HT-29 (cell line): ENCODE measurements at places on chromosomes 4 and X. TPM values are rescaled to one million over a fixed set of nuclear protein-coding genes. Genes with fewer than 3 reads are reported as not detected.

- no peak for DNase-seq
Observed at GRCh38 chr4:170736710-170737109, 647.0 kb upstream of the AADAT start.

- DNase-seq, result no peak
Observed at GRCh38 chr4:150116506-150116905, 38.3 kb downstream of the DCLK2 start.

- no peak for DNase-seq
Observed at GRCh38 chr4:38150766-38151165, 190.6 kb downstream of the PTTG2 start.

DNA sequence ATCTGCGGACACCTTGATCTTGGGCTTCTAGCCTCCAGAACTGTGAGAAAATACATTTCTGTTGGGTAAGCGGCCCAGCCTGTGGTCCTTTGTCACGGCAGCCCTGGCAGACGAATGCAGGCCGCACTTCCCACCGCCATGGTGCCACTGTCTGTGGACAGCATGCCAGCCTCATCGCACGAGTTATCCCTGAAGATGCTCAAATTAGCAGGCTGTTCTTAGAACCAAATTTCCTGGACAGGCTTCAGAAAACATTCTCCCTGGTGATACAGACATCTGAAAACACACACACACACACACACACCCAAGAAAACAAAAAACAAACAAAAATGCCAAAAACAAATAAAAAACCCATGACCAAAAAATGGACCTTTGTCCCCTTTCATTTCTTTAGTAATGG, 343.5 kb upstream of the GATB start:
- DNase-seq, result no peak

GRID2 gene
- not detected in 2 replicates for total RNA-seq

GRCh38 chr4:22941688-22942375, 249.1 kb downstream of the GBA3 start:
- DNase-seq, result no peak

PNMA5 gene
- total RNA-seq, result 0.10 and 0.37 TPM in 2 replicates

DNA sequence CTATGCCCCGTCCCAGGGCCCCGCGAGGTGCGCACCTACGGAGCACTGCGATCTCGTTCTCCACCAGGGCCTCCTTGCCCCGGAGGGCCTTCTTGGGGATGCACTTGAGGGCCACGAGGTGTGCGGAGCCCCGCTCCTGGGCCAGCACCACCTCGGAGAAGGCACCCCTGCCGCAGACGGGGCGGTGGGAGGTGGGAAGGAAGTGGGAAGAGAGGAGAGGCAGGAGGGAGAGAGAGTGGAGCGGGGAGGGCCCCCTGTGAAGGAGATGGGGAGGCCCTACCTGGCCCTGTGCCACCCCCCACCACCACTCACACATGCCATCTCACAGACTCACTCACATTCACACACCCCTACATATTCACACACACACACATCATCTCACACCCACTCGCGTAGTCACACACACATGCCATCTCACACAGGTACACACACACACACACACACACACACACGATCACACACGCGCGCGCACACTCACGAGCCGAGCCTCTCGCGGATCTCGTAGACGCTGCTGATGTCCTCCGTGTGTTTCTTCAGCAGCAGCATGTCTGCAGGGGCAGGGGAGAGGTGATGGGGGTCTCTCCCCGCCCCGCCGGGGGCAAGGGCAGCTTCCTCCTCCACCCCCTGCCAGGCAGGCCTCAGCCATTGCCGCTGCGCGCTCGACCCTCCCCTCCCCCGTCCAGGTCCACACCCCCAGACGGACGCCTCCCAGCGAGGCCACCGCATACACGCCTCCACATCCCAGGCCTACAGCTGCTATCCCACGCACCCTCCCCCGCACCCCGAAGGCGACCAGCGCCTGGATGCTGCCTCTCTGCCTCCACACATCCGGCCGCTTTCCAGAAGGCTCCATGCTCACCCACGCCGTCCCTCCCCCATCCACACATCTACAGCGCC, 834 bp downstream of the PNCK start:
- DNase-seq, result no peak

DNA sequence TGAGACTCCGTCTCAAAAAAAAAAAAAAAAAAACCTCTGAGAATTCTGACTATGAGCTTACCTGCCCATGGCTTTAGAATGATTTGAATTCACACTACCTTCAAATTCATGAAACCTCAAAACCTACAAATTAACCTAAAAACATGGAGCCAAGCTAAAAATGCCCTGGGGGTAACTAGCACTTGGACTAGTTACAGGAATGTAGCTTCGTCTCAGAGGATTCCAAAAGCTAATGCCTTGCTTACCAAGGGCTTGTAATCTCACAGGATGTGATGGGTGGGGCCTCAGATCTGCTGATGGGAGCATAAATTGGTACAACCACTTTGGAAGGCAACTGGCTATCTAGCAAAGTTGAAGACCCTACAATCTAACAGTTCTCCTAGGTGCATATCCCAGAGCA, 79.4 kb upstream of the SPRY1 start:
- DNase-seq, result no peak

- no peak for DNase-seq
Observed at GRCh38 chrX:110414679-110415439, 56.2 kb downstream of the RTL9 start.

DNA sequence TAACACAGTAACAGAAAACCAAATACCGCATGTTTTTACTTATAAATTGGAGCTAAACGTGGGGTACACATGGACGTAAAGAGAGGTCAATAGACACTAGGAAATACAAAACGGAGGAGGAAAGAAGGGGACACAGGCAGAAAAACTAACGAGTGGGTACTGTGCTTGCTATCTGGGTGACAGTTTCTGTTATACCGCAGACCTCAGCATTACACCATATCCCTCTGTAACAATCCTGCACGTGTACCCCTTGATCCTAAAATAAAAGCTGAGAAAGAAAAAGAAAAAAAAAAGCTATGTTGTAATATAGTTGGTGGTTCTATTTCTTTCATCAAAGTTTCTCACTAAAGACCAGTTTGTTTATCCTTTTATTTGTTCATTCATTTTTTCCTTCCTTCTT, 47.9 kb upstream of the UNC5C start:
- no peak for DNase-seq

SLC7A11 gene
- 16.6 and 19.7 TPM in 2 replicates for total RNA-seq

DNA sequence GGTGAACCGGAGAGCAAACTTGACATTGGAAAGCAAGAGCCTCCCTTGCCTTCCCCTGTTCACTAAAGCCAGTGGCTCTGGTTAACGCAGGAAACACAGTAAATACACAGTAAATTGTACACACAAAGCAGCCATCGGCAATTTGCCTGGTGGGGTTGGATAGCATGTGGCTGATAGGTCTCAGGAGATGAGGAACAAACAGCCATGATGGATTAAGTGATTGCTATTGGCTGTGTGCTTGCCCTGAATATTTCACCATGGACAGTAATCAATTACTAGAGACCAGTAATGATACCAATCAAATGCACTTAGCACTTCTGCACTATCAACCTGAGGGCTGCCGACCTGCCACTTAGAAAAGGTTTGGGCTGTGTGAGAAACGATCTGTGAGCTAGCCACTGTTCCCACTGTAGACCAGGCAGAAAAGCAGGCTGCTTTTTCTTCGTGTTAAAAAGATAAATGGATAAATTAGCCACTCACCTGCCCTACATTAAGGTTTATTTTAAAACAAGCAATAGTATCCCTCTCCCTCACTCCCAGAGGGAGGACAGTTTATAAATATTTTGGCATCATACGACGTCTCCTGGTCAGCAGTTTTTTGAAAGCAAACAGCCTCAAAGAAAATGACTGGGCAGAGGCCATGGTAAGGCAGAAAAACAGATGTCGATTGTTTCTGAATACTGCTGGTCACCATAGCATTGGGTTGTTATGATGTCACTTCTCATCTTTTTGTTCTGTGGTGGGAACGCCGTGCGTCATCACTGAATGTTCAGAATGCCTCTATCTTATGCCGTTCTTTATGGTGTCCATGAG, 167.1 kb downstream of the MAML3 start:
- no peak for DNase-seq

ASB12 gene
- 0.05 TPM in 1 of 2 replicates, not detected in the other for total RNA-seq

CRLF2 gene
- total RNA-seq, result not detected in 2 replicates

SPANXN2 gene
- not detected in 2 replicates for total RNA-seq

TAF7L gene
- not detected in 2 replicates for total RNA-seq

GRIA3 gene
- not detected in 2 replicates for total RNA-seq

GRCh38 chr4:123659262-123659661, 262.7 kb downstream of the SPRY1 start:
- DNase-seq, result no peak

GRCh38 chrX:19776753-19777152, 110.6 kb downstream of the SH3KBP1 start:
- no peak for DNase-seq

- DNase-seq, result peak; percentile 66
Observed at GRCh38 chrX:72545990-72546389, 26.7 kb downstream of the HDAC8 start.

DNA sequence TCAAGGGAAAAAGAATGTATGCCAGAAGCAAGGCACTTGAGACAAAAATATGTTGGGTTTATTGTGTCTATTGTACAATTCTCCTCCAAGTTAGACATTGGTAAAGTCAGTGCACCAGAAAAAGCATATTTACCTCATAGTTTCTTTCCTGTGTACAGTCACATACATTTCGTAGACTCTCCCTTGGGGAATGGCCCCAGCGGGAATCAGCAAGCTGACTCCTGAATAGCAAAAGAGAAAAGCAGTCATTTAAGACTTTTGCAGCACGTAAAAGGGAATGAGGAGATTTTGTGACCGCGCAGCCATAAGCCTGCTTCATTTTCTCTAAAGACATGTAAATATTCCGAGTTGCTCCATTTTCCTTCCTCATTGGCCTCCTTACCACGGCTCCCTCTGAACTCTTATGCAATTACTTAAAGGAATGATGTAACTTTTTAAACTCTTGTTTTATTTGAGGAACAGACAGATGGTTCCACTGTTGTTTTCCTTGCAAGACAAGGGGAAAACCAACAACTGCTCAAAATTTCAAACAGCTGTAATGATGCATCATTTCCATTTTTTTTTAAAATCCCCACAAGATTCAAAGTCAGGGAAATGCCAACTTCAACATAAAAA, 332.7 kb downstream of the UNC5C start:
- DNase-seq, result no peak

GRCh38 chr4:24910499-24910898, 2.3 kb downstream of the CCDC149 start:
- no peak for DNase-seq

- no peak for DNase-seq
Observed at GRCh38 chr4:146338512-146338911, 124.2 kb downstream of the REELD1 start.

GRCh38 chrX:109344678-109345077, 137.2 kb downstream of the GUCY2F start:
- DNase-seq, result no peak

RHOXF1 gene
- not detected in 2 replicates for total RNA-seq

MED28 gene
- total RNA-seq, result 14.6 and 15.0 TPM in 2 replicates

DNA sequence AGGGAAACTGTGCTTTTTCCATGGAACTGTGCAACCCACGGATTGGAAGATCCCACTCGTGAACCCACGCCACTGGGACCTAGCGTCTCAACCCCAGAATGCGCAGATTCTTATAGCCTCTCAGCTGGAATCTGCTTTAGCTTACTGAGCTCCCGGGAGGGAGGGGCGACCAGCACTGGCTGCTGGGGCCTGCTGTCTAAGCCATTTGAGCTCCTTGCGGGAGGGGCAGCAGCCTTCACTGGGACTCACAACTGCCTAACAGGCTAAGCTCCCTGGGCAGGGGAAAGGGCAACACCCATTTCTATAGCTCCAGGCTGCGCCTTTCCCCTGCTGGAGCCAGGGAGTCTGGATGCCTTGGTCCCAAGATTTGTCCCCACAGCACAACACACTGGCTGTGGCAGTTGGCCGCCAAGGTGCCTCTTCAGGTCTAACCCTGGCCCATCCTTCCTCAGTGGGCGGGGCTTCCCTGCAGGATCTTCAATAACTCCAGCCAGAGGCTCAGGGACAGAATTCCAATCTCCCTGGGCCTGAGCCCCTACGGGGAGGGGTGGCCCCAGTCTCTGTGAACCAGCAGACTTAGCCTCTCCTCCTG, 451.7 kb upstream of the PITX2 start:
- no peak for DNase-seq

DNA sequence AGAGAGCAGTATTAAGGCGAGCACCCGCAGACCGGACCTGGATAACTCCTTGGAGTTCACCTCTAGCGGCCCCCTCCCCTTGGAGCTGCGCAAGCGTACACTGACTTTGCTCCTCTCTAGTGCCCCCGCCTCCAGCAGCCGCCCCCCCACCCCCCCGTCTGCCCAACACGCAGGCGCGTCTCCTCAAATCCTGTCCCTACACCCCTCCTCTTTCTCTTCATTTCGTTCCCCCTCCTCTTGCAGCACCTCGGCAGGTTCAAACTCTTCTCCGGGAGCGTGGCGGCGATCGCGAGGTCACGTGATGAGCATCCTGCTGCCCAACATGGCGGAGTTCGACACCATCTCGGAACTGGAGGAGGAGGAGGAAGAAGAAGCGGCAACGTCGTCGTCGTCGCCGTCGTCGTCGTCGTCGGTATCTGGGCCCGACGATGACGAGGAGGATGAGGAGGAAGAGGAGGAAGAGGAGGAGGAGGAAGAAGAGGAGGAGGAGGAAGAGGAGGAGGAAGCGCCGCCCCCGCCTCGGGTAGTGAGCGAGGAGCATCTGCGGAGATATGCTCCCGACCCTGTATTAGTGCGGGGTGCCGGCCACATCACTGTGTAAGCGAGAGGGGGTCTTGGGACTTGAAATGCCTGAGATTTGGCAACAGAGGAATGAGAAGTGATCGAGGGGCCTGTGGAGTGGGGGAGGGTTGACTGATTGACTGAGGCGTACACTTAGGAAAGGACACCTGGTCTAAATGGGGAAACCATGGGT, at the start of gene CHIC1:
TSS of gene CHIC1 (plus strand) at position 214 of the 754 bp plus-strand sequence. CDS start at position 302, 88 bp downstream.
- DNase-seq, result peak; percentile 55

DNA sequence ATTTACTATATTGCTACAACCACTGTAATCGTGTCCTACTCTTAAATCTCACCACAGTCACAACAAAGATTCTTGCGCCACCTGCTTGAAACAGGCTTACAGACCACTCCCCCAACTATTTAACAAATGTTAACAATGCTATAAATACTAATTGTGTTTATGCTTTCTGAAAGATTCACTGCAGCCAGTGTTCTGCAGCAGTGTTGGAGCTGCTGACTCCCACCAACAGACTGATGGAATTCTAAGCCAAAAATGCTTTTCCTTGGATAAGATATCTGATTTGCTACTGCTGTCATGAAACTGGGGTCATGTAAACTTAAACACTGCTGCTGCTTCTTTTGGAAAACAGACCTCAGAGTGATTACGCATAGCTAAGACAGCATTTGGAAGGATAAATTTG, 244.2 kb upstream of the MAB21L2 start:
- DNase-seq, result no peak

GRCh38 chr4:94325835-94326234, 16.8 kb downstream of the HPGDS start:
- no peak for DNase-seq

DNA sequence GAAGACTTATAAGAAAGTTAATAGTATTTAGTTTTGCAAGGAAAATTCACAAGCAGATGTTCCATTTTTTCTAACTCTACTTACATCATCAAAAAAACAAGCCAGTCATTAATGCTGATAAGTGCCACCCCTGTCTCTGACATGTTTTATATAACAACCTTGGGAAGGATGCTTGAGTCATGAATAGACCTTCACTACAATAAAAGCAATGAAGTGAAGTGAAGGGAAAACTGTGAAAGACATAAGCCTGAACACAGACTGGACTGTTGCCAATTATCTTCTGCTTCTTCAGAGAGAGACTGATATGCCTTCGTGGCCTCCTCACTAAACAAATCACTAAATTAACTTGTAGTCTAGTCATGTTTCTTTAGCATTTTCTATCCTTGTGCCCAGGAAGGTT, 353.2 kb downstream of the PDHA2 start:
- no peak for DNase-seq

GRCh38 chrX:108034725-108035124, 10.1 kb upstream of the VSIG1 start:
- DNase-seq, result no peak

- DNase-seq, result no peak
Observed at GRCh38 chr4:134085496-134085895, 116.1 kb downstream of the PABPC4L start.
